ENCODE measurements at places on chromosomes 2 and 18.

- no peak for DNase-seq
These were observed 56.4 kb downstream of the ARHGEF4 start for GRCh38 chr2:130892793-130893785.

DNA sequence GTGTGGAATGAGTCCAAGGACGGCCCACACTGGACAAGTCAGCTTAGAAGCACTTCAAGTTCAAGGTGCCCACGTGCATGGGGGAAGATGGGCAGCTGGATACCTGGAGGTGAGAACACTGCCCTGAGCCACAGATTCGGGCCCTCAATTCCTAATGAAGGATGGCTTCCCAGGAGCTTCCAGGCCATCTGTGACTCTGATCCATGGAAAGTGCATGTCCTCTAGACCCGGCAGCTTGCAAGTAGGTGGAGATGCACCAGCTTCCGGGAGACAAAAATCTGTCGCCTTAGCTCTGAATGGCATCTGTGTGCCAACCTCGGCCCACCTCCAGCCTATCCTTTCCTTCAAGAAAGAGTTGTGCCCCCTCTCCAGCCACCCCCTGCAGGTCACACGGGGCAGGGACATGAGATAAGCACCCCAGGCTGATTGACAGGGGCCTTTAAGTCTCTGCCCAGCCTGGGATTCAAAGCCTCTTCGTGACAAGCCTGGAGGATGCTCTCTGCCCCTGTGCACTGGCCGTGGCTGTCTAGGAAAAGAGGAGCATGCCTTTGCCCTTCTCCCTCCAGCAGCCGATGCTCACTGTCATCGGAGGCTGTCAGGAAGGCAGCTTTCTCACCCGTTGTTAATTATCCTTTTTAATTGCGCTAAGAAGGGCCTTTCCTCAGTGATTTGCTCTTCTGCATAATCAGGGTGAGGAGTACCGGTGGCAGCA is 65.5 kb downstream of the BIN1 start:
- no peak for DNase-seq

- DNase-seq, result no peak
These were observed 138.2 kb upstream of the OTOS start for GRCh38 chr2:240278661-240279060.

DNA sequence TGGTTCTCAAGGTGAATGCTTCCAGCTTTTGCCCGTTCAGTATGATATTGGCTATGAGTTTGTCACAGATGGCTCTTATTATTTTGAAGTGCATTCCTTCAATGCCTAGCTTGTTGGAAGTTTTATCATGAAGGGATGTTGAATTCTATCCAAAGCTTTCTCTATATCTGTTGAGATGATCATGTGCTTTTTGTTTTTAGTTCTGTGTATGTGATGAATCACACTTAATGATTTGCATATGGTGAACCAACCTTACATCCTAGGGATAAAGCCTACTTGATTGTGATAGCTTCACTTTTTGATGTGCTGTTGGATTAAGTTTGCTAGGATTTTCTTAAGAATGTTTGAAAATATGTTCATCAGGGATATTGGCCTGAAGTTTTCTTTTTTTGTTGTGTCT is 112.1 kb downstream of the MBD2 start:
- DNase-seq, result no peak

GRCh38 chr2:43293744-43294695 is 67.6 kb upstream of the ZFP36L2 start:
- DNase-seq, result peak; percentile 14

- DNase-seq, result peak; percentile 28
These were observed at the start of gene ERICH2 for GRCh38 chr2:170770008-170770605. Gene ERICH2 (plus strand): TSS chr2:170770378. CDS start chr2:170770682, 304 bp downstream.

- no peak for DNase-seq
These were observed 10.7 kb upstream of the MRO start for GRCh38 chr18:50830544-50830943.

Data from activated naive CD4-positive, alpha-beta T cell treated with anti-CD3 and anti-CD28 coated beads, Interleukin-2, amount 50 U/mL, for 16 hours (primary cell).